Osteoblast (primary cell): ENCODE measurements at places on chromosomes 12 and 14. TPM values are rescaled to one million over a fixed set of nuclear protein-coding genes. Genes with fewer than 3 reads are reported as not detected.

DNA sequence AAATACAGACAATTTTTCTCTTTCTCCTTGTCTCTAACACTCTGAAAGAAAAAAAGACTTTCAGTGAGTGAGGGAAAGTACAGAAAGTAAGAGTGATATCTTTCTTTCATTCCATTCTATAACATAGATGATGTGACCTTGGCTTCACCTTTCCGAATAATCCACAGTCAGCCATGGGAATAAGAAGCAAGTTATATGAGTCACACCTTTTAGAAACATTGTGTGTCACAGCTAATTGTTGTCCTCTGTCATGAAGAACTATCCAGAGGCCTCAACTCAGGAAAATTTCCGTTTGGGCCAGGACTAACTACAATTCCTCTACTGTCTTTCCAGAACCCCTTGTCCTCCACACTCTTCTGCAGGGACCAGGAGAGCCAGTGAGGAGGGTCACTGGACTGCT is 209.7 kb upstream of the FAR2 start:
- no peak for DNase-seq

- no peak for DNase-seq
Observed at GRCh38 chr12:106227641-106228319, 20.0 kb downstream of the CKAP4 start.

- DNase-seq: no peak
Observed at GRCh38 chr12:20272161-20272560, 96.2 kb upstream of the PDE3A start.

- peak; percentile 91 for DNase-seq
Observed at GRCh38 chr14:90235179-90235976, 21.0 kb upstream of the PSMC1 start.

GRCh38 chr14:61636291-61636690 is 59.0 kb upstream of the HIF1A start:
- no peak for DNase-seq

DNA sequence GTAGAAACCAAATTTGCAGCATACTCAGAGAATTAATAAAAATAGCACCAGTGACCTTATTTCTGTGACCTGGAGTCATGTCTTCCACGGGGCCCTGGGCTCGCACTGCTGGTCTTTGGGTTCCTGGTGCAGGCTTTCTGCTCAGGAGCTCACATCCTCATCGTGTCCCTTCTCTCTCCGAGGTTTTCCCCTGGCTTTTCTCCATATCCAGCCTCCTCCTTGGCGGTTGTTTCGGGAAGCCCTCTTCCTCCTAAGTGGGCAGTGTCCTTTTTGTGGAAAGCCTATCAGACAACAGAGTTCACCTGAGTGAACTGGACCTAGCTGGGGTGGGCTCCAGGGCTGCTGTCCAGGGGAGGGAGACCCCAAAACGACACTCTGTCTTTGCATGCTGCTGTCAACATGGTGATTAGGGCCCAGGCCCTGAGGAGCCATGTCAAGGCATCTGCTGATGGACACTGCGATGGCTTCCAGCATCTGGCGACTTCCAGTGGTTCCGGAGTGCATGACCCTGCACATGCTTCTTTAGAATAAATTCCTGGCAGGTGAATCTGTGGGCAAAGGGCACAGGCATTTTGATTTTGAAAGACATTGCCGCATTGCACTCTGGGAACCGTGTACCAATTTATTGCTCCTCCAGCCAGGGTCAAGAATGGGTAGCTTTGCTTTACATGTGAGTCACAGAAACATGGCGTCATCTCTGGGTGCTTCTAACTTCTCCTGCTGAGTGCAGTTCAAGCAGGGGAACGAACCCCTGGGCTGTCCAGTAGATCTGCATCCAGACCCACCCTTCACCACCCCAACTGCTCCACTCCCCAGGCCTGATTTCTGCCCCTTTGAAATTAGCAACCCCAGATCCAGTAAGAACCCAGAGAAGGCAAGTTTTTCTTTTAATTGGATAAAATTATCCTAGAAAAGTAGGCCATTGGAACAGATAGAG is 136.8 kb downstream of the ADGRD1 start:
- peak; percentile 77 for DNase-seq

DNA sequence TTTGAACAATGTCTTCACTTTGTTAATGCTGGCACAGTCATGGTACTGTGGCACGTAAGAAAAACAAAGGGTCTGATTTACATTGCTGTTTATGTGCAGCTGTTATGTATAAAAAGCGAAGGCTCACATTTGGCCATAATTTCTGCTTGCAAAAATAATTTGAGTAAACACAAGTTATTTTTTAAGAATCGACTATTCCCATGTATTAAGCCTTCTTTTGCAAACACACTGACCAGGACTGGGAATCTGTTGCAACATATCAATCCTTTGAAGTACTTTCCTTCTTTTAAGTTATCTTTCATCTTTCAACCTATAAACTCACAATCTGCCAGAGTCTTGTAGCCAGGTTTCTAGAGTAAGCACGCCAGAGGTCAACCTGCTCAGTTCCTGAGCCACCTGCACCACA is 145.4 kb upstream of the BMP4 start:
- DNase-seq: no peak

DNA sequence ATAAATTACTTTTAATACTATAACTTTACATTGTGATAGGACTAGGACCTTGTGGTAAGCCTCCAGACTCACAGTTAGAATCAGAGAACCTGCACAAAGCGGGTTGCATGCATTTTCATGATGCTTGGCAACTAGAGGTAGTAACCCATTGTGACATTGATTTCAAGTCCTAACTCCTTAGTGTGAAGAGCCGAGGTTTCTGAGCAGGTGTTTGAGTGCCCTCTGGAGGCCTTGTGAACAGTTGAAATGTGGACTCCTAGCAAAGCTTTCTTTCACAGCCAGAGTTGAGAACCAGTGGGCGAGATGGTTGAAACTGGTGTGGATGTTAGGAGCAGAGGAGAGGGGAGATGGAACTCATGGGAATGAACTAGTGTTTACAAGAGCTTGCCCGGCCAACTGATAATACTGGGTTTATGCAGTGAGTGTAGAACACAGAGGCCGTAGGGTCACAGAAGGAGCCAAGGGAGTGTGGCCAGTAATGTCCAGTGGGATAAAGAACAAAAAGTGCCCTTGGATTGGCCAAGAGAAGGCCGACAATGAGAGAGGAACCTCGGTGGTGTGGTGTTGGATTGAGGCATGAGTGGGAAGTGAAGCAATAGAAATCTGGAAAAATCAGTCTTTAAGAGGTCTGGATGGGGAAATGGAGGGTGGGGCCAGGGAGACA is 10.9 kb downstream of the ZNF664 start:
- DNase-seq: no peak

GRCh38 chr14:66380143-66380542 is 106.0 kb upstream of the CCDC196 start:
- no peak for DNase-seq

DNA sequence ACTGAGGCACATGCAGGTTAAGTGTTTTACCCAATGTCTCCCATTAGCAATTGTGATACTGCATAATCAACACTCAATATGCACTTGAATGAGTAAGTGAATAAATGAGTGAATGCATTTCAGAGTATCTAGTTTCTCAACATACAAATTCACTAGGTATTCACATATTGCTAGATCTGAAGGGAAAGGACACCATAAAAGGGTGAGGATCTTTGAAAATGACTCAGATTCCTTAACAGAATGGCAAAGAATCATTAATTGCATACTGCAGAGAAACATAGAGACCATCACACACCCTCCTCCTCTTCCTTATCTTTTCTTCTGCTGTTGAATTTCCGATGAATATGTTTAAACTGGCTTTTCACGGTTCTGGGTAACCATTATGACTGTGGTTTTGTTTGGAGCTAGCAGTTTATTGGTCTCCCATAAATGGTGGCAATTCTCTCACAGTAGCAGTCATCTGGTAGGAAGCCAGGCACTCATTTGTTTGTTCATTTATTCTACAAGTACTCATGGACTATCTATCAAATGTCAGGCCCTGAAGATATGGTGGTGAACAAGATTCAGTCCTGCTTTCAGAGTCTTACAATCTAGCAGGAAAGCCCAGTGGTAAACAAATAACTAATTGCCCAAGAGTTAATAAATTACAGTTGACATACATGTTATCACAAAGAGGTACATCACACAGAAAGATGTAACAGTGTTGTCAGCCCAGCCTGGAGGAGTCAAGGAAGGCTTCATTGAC is 70.2 kb downstream of the LLPH start:
- no peak for DNase-seq

DBX2 gene
- total RNA-seq: not detected in 2 replicates

SRRM4 gene
- total RNA-seq: not detected in 2 replicates
